CD8-positive, alpha-beta memory T cell (primary cell): ENCODE measurements at places on chromosomes 4 and X. TPM values are rescaled to one million over a fixed set of nuclear protein-coding genes. Genes with fewer than 3 reads are reported as not detected.

FGD1 gene
- 0.07 TPM for total RNA-seq

PNPLA4 gene
- 8.5 TPM for total RNA-seq

- DNase-seq: no peak
Observed at GRCh38 chr4:76060506-76060905, 14.0 kb upstream of the ART3 start.

GRCh38 chr4:4655011-4655410 is 113.2 kb upstream of the STX18 start:
- no peak for DNase-seq

DNA sequence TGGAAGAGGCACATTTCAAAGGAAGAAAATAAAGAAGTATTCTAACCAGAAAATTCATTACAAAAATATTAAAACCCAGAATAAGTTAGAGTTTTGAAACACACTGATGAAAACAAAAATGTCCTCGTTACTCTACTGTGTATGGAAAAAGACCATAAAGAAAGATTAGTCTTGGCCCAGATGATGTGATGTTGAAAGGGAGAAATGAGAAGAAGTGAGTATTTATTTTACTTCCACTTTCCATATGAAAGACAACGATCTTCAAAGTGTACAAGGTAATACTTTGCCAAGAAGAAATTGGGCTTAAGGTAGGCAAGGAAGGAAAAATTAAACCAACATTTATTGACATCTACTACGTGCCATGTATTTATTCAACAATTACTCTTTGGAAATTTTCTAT is 48.6 kb upstream of the EMCN start:
- no peak for DNase-seq

SASH3 gene
- 147 TPM for total RNA-seq

DNA sequence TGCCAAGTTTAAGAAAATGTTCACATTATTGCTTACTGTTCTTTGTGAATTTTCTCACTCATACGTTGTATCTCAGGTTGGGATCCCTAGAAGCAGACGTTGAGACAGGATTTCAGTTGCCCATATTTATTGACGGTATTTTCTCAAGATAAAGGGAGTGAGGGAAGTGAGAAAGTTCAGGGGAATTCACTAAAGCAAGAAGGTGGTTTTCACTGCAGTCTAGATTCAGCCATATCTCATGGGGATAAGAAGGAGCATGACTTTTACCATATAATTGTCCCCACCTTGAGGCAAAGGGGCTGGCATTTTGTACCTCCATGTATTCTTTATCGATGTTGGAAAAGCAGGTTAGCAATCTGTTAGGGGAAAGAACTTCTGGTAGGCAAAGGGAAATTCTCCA is 543.0 kb downstream of the CCSER1 start:
- no peak for DNase-seq

GRCh38 chr4:39802005-39802404 is 104.1 kb downstream of the UBE2K start:
- no peak for DNase-seq
